ENCODE measurements at places on chromosomes 5 and 9.

- DNase-seq: no peak
Observed at GRCh38 chr5:167503926-167504720, 787.3 kb upstream of the WWC1 start.

DNA sequence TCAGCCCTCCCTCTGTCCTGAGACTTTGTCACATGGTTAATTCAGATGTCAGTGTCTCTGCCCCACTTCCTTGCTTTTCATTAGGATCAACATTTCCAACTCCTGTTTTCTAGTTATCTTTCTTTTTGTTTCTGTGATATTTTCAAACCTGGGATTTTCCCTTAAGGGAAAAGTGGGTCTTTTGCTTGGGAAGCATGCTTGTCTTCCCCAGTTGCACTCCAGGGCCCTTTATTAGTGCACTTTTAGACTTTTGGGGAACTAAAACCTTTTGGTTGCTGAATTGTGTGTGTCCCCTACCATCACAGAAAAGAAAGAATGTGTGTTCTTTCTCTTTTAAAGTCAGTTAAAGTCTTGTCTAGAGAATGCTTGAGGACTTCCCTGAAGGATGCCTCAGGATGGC, 18.4 kb upstream of the GDNF start:
- DNase-seq: no peak

GRCh38 chr5:58334035-58334434, 125.9 kb downstream of the PLK2 start:
- no peak for DNase-seq

DNA sequence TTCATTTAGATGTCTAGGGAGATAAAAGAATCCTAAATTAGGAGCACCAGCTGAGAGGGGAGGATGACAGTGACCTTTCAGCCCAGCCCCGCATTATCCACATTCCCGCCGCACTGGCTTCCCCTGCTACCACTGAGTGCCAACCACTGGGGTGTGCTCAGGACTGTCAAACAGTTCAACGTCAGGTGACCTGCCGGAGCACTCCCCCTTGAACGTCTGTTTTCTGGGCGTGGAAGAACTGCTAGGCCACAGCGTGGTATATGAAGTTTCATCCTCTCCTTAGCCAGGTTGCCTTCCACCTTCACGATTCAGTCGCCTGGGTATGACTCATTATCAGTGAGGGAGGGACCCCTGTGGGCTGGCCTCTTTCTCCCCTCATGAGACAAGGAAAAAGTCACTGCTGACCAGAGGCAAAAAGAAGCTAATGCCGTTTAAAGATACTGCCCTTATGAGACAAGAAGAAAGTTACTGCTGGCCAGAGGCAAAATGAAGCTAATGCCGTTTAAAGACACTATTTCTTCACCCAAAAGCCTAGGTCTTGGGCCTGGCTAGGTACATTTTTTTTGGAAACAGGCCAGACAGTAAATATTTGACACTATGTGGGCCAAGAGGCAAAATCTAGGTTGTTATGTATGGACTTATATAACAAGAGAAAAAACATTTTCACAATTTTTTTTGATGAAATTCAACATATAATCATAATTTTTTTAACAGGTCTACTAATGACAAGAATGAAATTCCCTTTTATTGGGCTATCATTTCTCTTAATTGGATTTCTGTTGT, 4.6 kb downstream of the NMRK1 start:
- no peak for DNase-seq

DNA sequence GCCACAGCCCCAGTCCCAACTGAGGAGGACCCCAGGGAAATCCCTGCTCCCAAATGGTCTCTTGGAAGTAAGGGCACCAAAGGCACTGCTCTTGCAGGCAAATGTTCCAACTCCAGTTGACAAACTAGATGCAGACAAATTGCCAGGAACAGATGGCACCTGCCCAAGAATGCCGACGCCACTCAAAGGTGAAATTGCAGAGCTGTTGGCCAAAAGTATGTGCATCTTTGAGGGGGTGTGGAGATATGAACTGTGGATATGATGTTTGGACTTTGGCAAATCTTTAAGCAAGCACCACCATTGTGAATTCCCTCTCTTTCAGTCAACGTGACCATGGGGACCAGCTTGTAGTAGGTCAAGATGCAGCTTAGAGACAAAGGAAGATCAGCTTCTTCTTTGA, 12.0 kb upstream of the CPLX2 start:
- DNase-seq: no peak

DNA sequence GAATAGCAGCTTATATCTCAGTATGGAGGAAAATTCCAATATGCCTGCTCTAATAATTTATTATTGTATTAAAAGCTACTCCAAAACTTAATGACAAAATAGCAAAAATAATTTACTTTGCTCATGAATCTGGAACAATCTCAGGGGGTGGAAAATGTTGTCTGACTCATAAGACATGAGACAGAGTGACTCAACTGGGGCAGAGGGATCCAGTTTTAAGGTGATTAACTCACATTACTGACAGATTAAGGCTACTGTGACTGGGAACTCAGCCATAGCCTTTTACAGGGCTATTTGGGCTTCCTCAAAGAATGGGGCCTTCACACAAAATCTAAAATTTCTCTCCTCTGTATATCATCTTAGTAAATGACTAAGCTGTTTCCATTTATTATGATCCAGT, 1172.9 kb downstream of the CDH12 start:
- no peak for DNase-seq

GRCh38 chr5:132467287-132467984, 23.1 kb downstream of the IRF1 start:
- DNase-seq: no peak

GRCh38 chr5:176596689-176597416, 13.1 kb downstream of the GPRIN1 start:
- peak; percentile 37 for DNase-seq

- DNase-seq: no peak
Observed at GRCh38 chr9:116027096-116027495, 126.5 kb upstream of the PAPPA start.

DNA sequence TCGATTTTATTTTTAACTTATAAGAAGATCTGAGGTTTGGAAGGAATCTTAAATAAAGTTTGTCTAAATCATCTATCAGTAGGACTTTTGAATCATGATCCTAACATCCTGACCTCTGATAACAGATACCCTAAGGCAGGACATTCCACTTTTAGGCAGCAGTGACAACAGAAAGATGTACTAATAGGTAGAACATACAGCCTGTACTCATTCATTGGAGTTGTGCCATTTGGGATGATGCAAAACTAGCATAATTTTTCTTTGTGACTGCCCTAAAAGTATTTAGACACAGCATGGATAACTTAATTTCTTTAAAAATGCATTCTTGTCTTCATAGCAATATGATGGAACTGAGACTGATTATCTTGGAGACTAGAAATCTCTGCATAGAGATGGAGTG, 39.7 kb downstream of the CDC42SE2 start:
- no peak for DNase-seq

DNA sequence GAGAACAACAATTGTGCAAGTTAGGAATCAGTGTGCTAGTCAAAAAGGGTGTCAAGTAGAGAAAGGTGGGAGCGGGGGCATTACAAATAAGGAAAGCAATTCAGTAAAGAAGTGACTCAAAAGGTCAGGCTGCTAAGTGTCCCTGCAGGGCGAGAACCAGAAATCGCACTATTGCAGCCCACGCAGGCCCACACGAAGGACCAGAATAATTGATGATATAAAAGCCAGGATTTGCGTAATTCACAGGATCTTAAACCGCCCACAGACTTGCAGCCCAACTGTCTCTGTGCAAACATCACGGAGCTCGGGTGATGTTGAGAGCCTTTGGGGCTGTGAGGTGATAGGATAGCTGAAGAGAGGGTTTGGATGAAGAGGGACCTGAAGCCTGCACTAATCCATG, 349.0 kb downstream of the BRINP1 start:
- DNase-seq: no peak

DNA sequence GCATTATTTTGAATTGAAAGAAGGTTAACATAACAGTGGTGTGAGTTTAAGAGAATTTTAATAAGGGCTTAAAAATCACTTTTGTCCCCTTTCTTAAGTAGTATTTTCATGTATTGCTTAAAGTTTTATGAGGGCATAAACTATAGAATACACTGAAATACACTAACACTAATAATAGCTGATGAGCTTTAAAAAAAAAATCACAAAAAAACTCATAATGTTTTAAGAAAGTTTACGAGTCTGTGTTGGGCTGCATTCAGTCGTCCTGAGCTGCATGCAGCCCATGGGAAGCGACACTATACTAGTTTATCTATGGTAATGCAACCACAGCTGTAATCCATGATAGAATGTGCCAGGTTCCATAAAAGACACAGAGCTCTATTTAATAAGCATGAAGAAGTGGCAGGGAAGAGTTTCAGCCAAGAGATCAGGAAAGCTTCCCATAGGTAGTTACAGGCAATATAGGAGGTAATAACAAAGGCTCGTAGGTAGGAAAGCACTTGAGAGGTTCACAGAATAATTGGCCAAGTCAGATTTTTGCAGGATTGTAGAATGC, 4.5 kb downstream of the SREK1IP1 start:
- DNase-seq: no peak

DNA sequence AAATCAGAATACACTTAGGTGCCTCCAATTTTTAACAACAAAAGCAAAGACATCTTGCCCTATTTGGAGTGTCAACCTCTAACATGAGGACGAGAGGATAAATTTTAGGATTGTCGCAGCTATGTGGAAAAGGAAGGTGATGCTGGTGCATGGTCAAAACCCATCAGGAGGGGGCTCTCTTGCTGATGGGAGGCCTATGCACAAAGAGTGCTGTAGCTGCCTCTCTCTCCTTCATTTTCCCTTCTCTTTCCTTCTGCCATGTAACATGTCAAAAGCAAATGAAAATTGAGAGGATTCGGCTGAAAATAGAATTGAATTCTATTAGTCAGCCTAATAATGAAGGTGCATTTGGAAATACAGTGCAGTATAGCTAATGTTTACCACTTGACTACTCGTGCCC, 578.7 kb upstream of the ZNF462 start:
- DNase-seq: no peak

DNA sequence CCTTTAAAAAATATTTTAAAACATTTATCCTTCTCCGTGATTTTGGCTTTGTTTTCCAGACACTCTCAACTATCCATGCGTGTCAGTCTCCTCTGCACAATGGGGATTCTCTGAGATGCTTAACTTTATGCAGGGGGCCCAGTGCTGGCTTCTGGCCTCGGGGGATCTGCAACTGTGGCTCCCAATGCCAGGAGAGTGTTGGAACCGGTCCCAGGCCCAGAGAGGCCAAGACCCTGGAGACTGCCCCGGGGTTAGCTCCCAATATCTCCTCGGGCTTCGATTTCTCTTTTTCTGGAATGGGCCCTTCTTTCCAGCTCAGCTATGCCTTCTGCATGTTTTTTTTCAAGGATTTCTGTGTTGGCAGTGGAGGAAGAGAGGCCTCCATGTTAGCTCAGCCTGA, 20.1 kb upstream of the SARDH start:
- no peak for DNase-seq

- DNase-seq: no peak
Observed at GRCh38 chr5:86526811-86527348, 90.9 kb upstream of the COX7C start.

DNA sequence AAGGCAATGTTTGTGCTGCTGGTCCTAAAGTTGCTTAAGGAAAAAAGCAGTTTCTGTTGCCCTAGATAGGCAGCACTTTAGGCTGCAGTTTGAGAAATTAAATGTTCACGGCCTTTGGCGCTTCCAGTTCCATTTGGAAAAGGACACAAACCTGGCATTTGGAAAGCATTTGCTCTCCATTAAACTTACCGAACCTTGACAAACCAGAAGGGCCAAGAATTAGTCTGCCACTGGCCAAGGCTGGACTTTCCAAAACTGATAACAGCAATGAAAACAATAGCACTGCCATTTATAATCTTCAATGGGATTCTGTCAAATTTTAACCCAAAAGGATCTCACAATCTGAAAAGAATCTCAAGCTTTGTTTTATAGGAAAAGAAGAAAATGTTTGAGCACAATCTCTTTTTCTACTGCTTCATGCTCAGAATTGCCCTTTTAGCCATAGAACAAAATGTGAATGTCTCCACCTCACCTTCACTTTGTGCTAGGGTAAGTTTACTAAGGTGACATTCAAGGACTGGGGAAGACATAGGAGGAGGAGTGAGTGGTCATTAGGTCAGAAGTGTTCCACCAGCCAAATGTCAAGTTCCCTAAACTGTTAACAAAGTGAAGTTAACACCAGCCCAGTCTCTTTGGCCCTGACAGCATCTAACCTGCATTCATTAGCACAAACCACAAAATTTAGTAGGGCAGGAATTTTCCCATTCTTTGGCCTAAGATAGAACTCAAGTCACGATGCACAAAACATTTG, 583.4 kb upstream of the DMAC1 start:
- no peak for DNase-seq

DNA sequence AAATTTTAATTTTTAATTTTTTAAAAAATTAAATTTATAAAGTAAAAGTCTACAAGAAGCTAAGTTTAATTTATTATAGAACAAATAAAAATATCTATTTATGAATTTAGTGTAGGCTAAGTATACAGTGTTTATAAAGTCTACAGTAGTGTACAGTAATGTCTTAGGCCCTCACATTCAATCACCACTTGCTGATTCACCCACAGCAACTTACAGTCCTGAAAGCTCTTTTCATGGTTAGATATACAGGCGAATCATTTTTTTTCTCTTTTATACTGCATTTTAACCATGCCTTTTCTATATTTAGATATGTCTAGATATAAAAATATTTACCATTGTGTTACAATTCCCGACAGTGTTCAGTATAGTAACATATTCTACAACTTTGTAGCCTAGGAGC, 55.9 kb downstream of the PCSK1 start:
- DNase-seq: no peak

- no peak for DNase-seq
Observed at GRCh38 chr9:115211413-115212124, 93.6 kb upstream of the TNC start.

DNA sequence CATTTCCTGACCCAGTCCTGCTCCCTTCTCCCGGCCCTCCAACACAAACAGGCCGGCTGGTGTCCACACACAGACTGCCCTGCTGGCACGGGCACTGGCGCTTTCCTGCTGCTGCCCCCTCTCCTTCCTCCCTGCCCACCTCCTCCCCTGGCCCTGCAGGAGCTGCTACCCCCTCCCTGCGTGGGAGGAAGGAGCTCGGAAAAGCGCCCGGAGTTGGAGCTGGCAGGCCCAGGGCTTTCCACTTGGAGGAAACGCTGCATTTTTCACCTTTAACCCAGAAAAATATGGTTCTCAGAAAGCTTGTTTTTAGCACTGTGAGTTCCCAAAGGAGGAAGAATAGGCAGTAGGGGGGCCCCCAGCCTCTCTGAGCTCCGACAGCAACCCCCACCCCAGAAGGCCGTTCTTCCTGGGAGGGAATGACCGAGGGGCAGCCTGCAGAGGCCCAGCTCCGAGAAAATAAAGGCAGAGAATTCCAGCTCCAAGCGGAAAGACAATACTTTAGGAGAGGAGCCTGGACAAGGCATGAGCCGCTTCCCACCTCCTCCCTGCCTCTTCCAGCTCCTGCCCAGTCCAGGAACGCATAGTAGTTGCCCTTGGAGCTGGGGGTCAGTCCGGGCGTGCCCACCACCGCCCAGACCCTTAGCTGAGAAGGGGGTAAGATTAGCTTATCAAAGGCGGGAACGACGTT, 88.9 kb downstream of the LIFR start:
- DNase-seq: no peak

- no peak for DNase-seq
Observed at GRCh38 chr9:120610975-120611689, 31.2 kb upstream of the CDK5RAP2 start.

Measured in stimulated activated CD8-positive, alpha-beta memory T cell treated with anti-CD3 and anti-CD28 coated beads, Interleukin-2, amount 100 ng/mL, for 1 hour (primary cell).